Stomach (tissue), 19 donors: ENCODE measurements at places on chromosomes 16 and 17. TPM values are rescaled to one million over a fixed set of nuclear protein-coding genes. Genes with fewer than 3 reads are reported as not detected.

Gene TLCD3B
- not detected for total RNA-seq

DNA sequence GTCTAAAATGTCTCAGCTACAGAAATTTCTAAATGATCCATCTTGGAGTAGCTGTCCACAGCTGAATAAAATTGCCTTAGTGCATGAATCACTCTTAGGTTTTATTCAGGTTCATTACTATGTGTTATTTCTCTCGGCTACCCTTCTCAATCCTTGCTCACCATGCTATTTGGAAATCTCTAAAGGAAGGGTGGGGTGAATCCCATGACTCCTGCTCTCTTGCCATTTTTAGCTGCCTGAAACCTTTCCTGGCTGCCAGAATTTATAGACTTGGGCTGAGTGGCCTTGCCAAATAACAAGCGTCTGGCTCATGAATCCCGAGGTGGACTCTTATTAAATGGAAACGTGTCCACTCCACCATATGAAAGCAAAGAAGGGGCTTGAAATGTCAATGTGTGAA is 936.1 kb upstream of the SOX9 start:
- peaks cover 7% of the 10 kb centered on the region for H3K4me1 ChIP-seq
- H3K27me3 ChIP-seq, result no peaks in the 10 kb centered on the region
- no peaks in the 10 kb centered on the region for H3K36me3 ChIP-seq
- H3K27ac ChIP-seq, result no peak overlapping the region

- H3K4me1 ChIP-seq, result no peaks in the 10 kb centered on the region
- peak; percentile 65 for DNase-seq
- no peaks in the 10 kb centered on the region for H3K36me3 ChIP-seq
- H3K4me3 ChIP-seq, result no peak overlapping the region
Observed at GRCh38 chr16:59993101-59993500, 1259.0 kb upstream of the GOT2 start.

GRCh38 chr16:85173146-85173980 is 61.1 kb upstream of the CIBAR2 start:
- peak; percentile 53 for DNase-seq
- no peaks in the 10 kb centered on the region for H3K36me3 ChIP-seq
- H3K4me3 ChIP-seq, result peak overlapping the region; percentile 30
- peak overlapping the region; percentile 70 for H3K27ac ChIP-seq
- peaks cover 90% of the 10 kb centered on the region for H3K4me1 ChIP-seq
- H3K27me3 ChIP-seq, result no peaks in the 10 kb centered on the region

DNA sequence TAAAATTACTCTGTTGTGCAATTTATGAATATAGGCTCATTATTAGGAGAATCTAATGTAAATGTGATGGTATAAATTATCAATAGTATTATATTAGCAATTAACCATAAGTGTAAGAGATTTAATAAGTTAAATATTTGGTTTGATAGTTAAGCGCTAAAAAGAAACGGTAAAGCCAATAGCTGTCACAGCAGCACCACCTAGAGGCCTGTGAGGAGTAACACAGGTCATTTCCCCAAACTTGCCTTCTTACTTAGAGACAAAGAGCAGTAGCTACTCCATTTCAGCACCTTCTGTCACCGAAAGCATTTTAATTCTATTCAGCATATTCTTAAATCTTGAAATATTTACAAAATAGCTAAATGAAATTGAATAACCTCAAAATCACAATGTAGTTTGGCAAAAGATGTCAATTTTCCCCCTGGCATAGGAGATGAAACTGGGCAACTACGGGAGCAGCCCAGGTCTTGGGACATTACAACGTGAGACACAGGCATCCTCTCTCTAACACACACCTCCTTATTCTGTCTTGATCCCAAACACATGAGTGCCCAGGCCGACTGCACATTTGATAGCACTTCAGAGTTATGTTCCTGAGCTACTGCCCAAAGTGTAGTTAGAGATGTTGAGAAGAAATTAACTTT is 14.3 kb upstream of the DYNLRB2 start:
- peak; percentile 86 for DNase-seq
- no peak overlapping the region for H3K4me3 ChIP-seq
- no peaks in the 10 kb centered on the region for H3K27me3 ChIP-seq
- H3K36me3 ChIP-seq, result no peaks in the 10 kb centered on the region

- no peak overlapping the region for H3K27ac ChIP-seq
- no peak for DNase-seq
- no peak overlapping the region for H3K4me3 ChIP-seq
- H3K27me3 ChIP-seq, result no peaks in the 10 kb centered on the region
Observed at GRCh38 chr17:67360880-67361279, 5.5 kb downstream of the PSMD12 start.

GRCh38 chr16:10624527-10624926 is 44.1 kb upstream of the EMP2 start:
- no peak for DNase-seq
- peaks cover 7% of the 10 kb centered on the region for H3K27me3 ChIP-seq
- H3K27ac ChIP-seq, result no peak overlapping the region
- no peaks in the 10 kb centered on the region for H3K36me3 ChIP-seq
- H3K4me1 ChIP-seq, result peaks cover 4% of the 10 kb centered on the region
